ENCODE measurements at places on chromosomes 16 and 17. TPM values are rescaled to one million over a fixed set of nuclear protein-coding genes. Genes with fewer than 3 reads are reported as not detected.

EVI2A gene
- 133 TPM for total RNA-seq

C1QTNF8 gene
- total RNA-seq = not detected

ITGA2B gene
- 1.0 TPM for total RNA-seq

MPP3 gene
- 0.32 TPM for total RNA-seq

SOX9 gene
- total RNA-seq = not detected

AIPL1 gene
- not detected for total RNA-seq

C16orf96 gene
- 0.33 TPM for total RNA-seq

SEPTIN12 gene
- total RNA-seq = not detected

KRTAP4-5 gene
- not detected for total RNA-seq

GRIN2A gene
- not detected for total RNA-seq

C16orf46 gene
- 0.29 TPM for total RNA-seq

PVALEF gene
- total RNA-seq = not detected

CACNG1 gene
- not detected for total RNA-seq

NLRC5 gene
- total RNA-seq = 416 TPM

ITGAX gene
- 4.6 TPM for total RNA-seq

TNFRSF17 gene
- total RNA-seq = not detected

HCRT gene
- total RNA-seq = not detected

CCL14 gene
- total RNA-seq = not detected

LRRC36 gene
- total RNA-seq = not detected

MYOCD gene
- total RNA-seq = not detected

PDPK1 gene
- total RNA-seq = 71.3 TPM

ABCC12 gene
- total RNA-seq = not detected

PTX4 gene
- total RNA-seq = not detected

FOXC2 gene
- total RNA-seq = not detected

MYH3 gene
- 11.5 TPM for total RNA-seq

DNAH17 gene
- 0.78 TPM for total RNA-seq

RASD1 gene
- 0.87 TPM for total RNA-seq

VWA3A gene
- total RNA-seq = 0.41 TPM

GPR139 gene
- total RNA-seq = not detected

INO80E gene
- 126 TPM for total RNA-seq

DOC2A gene
- not detected for total RNA-seq

TBC1D3B gene
- 11.5 TPM for total RNA-seq

MBTD1 gene
- total RNA-seq = 30.0 TPM

CHST4 gene
- not detected for total RNA-seq

OR4D1 gene
- 2.0 TPM for total RNA-seq

Measured in CD4-positive, alpha-beta memory T cell (primary cell).